ENCODE measurements at places on chromosomes 2 and 18.

GRCh38 chr2:54497763-54498680 is 41.9 kb downstream of the SPTBN1 start:
- no peak for DNase-seq

DNA sequence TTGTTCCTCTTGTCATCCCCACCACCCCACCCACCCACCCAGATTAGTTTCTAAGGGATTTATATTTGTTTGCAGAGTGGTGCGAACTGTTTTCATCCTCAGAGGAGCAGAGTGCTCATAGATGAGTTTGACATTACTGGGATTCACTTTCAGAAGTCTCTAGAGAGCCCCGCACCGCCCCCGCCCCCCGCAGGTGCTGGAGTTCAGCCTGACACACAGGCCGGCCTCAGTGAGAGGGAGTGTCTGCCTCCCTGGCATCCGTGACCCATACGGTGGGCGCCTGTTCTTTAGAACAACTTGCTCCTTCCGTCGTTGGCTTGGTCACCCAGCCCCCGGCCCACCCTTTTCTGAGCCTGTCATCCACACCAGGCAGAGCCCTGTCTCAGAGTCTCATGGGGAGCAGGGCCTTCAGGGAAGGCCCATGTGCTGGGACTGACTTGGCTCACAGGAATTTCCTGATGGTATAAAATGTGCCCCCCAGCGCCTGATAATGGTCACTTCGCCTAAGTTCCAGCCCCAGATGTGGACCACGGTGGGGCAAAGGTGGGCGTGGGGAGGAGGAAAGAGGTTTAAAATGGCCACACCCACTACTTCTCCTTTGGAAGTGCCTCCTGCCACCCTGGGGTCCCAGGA is 44.3 kb downstream of the HPCAL1 start:
- DNase-seq: peak; percentile 20

DNA sequence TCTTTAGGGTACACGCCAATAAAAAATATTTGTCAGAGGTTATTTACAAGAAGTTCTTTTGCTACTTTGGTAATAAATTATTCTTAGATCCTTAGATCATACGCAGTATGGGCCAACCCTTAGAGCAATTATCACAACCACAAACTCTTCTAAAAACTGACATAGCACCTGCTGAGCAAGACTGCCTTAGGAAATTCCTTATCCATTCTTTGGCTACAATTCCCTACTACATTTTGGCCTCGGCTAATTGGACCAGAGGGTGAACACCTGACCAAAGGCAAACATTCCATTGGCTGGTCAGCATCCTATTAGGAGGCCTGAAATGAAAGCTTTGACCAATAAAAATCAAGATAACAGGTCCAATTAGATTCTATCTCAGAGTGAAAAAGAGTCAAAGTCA is 147.6 kb upstream of the CCDC68 start:
- DNase-seq: no peak

DNA sequence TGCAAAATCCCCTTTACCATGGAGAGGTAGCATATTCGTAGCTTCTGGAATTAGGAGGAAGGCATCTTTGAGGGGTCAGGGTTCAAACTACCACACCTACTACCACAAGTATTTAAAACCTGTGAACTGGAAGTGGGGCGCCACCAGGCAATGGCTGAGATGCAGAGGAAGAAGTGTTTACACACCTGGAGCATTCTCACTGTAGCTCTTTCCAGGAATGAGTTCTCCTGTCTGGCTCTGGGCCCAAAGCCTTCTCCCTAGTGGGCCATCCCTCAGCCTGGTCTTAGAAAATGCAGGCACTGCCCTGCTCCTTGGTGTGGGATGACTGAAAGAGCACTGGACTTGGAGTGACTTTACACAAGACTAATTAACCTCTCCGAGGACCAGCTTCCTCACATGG is 30.7 kb upstream of the FOXI3 start:
- DNase-seq: no peak

DNA sequence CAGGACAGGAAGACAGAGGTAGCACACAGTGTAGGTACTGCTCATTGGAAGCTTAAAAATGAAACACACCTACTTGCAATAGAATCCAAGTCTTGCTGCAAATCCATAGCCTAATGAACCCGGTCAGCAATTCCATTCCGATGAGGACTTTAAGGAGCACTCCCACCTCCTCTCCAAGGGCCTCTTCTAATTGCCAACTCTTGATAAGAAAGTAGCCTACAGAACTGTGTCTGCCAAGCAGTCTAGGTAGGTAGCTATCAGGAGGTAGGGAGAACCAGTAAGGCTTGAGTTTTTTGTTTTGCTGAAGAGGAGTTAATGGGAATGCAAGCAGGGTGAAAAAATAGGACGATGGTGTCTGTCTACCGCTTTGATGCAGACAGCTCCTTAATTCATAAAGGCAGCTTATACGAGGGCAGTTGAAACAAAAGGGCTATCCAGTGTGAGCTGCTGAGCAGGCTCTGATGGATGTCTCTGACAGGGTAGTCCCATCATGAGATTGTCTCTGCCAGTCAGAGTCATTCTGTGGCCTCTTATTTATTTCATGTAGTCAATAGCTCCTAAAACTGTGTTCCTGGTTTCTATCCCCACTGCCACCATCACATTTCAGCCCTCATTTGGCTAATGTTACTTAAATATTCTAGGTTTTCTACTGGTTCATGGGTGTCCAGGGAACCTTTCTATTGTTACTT is 155.6 kb upstream of the DNMT3A start:
- DNase-seq: no peak

DNA sequence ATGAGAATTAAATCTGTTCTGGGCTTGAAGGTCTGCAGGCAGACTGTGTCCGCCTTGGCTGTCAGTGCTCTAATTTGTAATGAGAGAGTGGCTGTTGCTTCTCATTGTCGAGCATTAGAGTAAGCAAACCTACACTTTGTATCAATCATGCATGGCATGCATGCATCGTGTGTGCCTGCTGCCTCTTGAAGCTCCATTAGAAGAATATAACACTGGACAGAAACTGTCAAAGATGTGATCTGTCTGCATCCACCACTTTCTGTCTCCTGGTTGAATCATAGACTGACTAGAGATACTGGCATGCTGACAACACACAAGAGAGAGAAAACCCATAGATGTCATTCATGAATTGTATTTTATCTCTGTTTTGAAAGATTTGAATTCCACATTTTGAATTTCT is 275.0 kb upstream of the NXPH2 start:
- DNase-seq: no peak

GRCh38 chr18:32280188-32280783 is 90.4 kb downstream of the MEP1B start:
- no peak for DNase-seq

- no peak for DNase-seq
These were observed 33.9 kb downstream of the MAPRE2 start for GRCh38 chr18:35075132-35075531.

DNA sequence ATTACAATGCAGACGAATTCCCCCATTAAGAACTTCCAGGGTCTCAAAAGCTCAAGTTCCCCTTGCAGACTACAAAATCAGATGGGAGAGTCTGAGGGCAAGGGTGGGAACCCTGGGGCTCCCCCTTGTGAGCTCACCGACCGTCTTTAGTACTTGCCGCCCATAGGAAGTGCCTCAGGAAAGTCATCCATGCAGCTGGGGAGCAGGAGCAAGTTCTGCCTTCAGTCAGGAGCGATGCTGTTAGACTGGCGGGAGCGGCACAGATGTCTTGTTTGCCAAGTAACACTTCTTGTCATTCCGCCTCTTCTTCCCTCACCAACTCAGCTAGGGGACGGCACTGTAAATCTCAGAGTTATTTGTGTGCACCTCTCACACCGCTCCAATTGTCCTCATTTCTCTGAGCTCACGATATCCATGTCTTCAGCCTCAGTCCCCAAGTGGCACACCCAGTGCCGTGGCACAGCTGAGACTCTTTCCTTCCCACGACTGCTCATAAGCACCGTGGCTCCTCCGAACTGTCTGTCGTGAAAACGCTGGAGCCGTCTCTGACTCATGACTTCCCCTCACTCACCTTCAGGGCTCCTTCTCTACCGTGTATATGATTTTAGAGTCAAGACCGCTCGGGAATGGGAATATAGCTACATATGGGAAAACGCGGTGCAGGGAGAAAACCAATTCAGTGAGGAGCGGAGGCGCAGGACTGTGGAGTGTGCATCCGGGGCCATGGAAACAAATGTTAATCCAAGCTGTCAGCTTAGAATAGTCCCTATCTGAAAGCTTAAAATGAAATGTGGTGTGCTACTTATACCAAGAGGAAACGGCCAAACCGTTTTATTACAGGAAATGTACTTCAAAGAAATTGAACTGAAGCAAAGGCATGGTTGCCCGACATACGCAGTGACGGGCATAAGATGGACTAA is 34.0 kb downstream of the UXS1 start:
- DNase-seq: no peak

DNA sequence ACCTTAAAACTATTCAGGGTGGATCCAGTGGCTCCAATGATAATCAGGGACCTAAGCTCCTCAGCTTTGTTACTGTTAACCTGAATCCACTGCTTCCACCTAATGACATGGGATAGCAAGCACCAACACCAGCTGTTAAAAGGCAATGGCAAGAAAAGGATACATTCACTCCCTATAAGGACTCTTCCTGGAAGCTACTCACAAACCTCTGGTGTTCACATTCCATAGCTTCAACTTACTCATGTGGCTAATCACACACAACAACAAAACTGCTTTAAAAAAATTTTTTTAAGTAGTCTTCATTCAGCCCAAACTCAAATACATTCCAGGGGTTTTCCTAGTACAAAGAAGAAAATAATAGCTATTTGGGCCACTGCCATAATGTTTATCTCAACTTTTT is 24.5 kb downstream of the ROCK2 start:
- DNase-seq: no peak

DNA sequence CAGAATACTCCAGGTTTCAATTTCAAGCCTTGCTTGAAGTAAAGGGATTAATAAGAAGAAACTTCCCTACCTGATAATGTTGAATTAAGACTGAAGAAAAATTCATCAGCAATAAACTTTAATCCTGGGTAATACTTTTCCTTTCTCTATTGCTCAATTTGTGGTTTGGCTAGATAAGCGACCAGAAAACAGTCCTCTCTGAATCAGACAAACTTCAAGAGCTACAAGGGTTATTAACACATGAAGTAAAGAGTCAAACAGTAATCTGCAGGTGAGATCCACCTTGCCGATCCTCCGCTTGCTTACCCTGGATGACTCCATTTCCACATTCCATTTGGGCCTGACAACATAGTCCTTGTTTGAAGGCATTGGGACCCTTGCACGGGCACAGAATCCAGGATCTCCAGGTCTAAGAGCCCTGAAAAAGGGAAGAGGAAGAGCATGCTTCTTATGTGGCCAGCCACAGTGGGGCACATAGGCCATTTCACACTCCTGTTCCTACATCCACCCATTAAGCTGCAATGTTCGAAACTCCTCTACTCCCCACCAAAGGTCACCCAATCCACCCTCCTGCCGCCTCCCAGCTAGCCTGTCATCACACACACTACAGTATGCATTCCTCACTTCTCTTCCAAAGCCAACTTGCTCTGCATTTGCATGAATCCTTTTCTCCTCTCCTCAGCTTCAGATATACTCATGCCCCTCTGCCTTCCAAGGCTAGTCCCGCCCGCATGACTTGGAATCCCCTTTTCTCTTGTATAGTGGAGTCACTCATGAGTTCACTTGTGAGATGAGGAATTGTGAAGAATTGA is 39.8 kb downstream of the IWS1 start:
- no peak for DNase-seq

DNA sequence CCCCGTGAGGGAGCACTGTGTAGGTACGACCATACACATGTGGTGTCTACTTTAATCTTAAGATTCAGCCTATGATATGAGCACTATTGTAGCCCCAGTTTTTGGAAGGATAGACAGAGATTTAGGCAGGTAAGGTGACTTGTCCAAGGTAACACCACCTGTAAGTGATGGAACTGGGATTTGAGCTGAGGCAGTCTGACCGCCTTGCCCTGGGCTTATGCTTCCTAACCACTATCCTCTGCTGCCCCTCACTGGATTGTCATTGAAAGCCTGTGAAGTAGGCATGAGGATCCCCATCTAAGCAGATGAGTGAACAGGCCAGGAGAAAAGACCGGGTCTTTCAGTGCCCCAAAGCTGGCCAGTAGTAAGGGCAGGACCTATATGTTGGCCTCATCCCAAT is 343.8 kb downstream of the CYRIA start:
- no peak for DNase-seq

DNA sequence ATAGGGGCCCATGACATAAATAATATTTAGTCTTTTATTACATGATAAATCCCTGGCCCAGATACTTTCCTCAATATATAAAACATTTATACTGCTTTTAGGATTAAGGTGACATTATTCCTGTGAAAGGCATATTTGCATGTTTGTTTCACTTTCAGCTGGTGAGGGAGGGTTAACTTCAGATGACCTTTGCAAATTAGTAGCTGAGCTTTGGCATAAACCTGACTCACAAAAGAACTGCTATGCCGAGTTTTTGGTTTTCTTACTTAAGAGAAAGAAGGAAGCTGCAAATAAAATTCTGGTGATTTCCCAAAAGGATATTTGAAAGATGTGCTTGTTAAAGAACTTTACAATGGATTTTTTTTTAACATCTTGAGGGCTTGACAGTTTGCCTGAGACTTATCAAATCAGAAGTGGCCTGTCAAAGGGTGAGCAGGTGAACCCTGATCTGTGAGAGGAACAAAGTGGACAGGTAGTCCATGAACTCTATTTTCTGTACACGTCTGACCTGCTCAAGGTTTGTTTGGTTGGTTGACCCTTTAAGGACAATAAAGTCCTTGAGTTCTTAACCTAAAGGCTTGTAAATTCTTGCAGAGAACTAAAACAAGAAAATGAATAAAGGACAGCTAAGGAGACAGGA is 93.5 kb downstream of the FAM124B start:
- no peak for DNase-seq

DNA sequence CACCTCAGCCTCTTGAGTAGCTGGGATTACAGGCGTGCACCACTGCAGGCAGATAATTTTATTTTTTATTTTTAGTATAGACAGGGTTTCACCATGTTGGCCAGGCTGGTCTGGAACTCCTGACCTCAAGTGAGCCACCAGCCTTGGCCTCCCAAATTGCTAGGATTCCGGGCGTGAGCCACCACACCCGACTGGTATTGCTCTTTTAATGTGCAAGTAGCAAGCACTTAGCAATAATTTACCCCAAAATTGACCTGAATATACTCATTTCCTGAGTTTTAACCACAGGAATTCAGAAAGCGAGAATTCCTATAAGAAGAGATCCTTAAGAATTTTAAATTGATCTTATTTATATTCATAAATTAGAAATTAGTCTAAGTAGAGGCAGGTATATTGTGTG is 169.1 kb downstream of the CDH2 start:
- peak; percentile 29 for DNase-seq

GRCh38 chr18:37265382-37265781 is 300.2 kb downstream of the CELF4 start:
- no peak for DNase-seq

DNA sequence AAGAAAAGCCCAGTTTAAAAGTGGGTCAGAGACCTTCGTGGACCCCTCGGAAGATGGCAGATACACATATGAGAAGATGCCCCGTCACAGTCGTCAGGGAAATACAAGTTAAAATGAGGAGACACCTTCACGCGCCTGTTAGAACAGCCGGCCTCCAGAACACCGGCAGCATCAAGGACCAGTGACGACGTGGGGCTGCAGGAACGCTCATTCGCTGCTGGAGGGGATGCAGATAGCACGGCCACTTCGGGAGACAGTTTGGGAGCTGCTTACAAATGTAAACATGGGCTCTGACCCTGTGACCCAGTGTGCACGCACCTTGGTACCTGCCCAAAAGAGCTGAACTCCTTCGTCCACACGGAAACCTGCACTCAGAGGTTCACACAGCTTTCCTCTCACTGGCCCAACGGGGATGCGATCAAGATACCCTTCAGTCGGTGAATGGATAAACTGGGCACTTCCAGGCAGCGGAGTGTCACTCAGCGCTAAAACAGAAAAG is 83.7 kb upstream of the CTDP1 start:
- DNase-seq: no peak

- DNase-seq: no peak
These were observed 4.8 kb downstream of the SSB start for GRCh38 chr2:169803480-169803879.
